ENCODE measurements at places on chromosomes 5 and 9.

GRCh38 chr9:15155826-15156225 is 151.2 kb downstream of the TTC39B start:
- no peak for DNase-seq

GRCh38 chr9:26210338-26210851 is 532.2 kb upstream of the TUSC1 start:
- DNase-seq: no peak

DNA sequence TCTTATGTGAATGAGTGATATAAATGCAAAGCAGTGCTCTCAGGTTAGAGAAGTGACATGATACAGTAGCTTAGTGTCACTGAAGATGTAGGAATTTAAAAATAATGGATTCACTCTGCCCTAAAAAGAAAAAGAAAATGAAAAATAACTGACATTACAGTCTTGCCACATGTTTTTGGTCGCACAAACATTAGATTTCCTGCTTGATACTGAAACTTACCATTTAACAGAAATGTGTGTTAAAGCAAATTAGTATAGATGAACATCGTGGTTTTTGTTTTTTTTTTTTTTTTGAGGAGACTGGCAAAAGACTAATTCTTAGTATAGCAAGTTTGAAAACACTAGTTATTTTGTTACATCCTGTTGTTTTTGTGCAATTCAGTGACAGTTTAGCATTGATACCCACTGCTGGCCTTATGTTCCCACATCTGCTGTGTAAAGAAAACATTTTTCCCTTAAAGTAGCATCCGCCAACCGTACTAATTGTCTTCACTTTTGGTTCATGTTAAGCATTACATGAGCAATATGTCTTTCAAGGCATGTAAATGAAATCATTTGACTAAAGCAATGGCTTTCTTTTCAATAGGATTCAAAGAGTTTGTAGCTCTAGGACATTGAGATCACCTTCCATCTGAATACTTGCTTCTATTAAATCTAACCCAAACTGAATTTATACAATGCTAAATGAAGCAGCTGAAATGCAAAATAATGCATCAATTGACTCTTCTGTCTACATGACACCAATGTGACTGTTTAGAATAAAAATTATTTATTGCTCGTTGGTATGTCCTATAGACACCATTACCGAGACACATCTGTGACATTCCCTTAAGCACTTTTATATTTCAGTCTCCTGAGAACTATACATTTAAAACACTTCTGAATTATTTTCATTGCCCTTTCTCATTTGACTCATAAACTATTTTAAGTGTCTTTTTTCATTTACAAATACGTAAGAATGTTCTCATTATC is 859.1 kb downstream of the MAT2B start:
- no peak for DNase-seq

DNA sequence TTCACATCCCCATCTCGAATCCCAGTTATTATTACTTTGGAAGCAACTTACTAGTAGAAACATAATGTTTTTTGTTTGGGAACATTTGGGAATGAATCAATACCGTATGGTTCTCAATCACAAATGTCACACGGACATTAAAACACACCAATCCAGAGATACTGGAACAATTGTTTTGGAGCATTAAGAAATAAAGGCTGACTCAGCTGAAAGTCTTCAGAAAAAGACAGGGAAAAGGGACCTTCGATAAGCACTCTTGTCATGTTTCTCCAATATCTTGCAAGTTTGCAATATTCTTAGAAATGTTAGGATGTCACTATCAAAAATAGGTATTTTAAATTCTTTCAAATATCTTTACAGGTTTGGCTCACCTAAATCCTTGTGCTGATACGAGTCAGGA is 362.4 kb downstream of the CETN3 start:
- no peak for DNase-seq

GRCh38 chr5:74342182-74342581 is 298.3 kb downstream of the ENC1 start:
- DNase-seq: no peak

DNA sequence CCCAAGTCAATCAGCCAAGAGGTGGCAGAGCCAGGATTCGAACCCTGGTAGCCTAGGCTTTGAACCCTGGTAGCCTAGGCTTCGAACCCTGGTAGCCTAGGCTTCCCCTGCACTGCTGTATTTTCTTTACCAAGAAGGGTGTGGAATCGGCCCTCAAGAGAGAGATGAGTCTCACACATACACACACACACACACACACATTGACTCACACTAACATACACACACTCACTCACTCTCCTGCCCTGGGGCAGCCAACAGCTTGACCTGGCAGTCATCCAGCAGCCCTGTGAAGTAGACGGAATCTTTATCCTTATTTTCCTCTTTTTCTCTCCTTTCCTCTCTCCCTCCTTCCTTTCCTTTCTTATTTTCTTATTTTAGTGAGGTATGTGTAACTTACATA is 55.4 kb upstream of the RPL26L1 start:
- DNase-seq: peak; percentile 43

DNA sequence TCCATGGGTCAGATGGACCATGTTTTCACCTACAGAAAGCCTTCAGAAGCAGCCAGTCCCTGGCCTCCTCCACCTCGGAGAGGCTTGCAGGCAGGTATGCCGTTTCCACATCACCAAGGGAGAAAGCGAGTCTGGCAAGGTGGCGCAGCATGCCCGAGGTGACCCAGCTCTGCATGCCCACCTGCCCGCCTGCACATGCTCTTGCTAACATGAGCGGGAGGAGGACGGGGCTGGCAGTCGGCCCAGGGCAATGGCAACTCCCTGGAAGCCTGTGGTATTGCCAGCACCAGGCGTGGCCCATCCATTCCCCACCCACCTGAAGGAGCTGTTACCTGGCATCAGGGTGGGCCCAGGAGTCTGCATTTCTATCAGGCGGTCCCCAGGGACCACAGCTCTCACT is 3.3 kb upstream of the NINJ1 start:
- DNase-seq: no peak

DNA sequence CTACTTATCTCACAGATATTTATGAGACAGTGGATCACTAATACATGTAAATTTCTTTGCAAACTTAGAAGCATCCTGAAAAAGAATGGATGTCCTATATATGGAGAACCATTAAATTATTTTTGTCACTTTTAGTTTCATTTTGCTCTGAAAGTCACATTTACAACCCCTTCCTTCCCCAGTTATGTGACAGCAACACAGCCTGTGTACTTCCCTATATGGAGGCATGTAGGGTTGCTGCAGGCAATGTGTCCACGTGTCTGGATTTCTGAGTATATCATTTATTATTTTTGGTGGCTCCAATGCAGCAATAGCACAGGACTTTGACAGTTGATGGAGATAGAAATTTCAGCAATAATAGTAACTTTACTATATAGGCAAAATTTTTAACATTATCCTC is 156.4 kb downstream of the ST8SIA4 start:
- no peak for DNase-seq

DNA sequence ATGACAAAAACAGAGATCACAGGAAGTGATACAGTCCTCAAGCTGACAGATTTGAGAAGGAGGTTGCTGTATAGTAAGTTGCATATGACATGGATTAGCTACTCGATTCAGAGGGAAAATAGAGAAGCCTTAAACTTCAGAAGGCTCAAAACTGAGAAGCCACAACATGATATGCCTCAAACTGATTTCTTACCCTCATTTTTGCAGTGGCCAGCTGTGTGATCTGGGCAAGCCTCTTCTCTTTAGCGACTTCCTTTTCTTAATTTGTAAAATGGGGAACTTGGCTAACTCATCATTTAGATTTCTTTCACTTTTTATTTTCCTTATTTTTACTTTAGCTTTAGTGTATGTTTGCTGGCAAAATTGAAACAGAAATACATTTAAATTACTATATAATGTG is 421.1 kb downstream of the KIF4B start:
- no peak for DNase-seq

DNA sequence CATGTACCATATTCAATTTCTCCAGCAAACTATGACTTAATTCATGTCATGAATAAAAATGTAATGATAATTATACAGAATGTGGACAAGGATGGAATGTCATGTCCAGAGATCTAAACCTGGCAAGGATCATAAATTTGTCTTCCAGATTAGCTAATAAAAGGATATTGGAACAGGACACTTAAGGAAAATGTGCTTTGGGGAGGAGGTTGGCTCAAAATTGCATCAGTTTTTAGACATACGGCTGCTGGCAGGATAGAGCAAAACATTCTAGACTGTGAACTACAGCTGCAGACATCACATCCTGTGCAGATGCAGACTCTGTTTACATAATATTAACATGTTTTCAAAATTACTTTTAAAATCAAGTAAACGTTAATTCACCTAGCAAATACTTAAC is 248.4 kb downstream of the TLR4 start:
- DNase-seq: no peak

DNA sequence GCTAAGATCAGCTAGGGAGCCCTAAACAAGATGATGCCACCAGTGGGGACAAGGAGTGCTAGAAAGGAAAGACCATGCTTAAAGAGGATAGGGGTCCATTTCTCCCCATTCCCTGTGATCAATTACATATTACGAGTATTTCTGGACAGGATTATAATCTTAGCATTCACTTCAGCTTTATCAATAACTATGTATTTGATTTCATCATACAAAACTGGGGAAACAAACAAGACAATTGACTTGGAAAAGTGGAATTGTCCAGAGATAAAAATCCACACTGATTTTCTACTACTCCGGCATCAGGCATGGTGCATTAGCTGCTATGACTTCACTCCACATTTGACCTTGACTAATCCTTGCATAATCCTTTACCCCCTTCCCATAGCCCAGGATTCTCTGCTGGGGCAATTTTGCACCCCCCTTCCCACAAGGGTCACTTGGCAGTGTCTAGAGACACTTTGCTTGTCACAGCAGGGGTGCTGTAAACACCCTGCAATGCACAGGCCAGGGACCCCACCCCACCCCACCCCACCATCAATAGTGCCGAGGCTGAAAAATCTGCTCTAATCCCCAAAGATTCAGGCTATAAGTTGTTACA is 29.9 kb upstream of the UBE2QL1 start:
- peak; percentile 39 for DNase-seq

DNA sequence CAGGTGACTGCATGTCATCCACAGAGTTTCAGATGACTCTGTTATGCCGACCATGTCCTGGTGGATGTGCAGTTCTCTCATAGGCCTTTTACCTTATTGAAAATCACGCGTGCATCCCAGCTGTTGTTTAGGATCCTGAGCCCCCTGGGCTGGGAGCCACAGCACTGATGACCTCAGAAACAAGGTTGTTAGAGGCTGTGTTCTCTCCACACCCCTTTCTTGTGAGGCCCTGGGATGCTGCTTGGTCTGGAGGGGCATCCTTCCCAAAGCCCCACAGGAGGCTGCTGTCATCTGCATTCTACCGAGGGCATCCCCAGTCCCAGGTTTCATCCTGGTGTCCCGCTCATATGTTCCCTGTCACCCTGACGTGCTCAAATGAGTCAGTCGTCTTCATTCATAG is 76.5 kb upstream of the IRX4 start:
- DNase-seq: no peak

DNA sequence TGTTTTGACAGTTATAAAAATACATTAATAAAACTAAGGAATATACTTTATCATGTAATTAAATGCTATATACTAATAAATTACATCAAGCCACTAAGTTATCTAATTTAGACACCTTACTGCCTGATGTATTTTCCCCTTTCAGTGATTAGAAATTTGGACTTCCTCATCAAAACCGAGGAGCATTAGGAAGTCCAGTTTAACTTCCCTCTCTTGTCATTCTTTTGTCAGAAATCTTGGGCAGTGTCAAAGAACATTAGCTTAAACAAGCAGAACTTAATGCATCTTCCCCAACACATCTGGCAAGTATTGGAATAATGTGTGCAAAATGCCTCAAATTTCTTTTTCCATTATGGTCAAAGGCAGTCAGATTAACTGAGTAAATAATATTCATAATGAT is 81.6 kb downstream of the PLPP1 start:
- no peak for DNase-seq

- no peak for DNase-seq
Observed at GRCh38 chr5:18023275-18023674, 389.0 kb downstream of the TAF11L14 start.

DNA sequence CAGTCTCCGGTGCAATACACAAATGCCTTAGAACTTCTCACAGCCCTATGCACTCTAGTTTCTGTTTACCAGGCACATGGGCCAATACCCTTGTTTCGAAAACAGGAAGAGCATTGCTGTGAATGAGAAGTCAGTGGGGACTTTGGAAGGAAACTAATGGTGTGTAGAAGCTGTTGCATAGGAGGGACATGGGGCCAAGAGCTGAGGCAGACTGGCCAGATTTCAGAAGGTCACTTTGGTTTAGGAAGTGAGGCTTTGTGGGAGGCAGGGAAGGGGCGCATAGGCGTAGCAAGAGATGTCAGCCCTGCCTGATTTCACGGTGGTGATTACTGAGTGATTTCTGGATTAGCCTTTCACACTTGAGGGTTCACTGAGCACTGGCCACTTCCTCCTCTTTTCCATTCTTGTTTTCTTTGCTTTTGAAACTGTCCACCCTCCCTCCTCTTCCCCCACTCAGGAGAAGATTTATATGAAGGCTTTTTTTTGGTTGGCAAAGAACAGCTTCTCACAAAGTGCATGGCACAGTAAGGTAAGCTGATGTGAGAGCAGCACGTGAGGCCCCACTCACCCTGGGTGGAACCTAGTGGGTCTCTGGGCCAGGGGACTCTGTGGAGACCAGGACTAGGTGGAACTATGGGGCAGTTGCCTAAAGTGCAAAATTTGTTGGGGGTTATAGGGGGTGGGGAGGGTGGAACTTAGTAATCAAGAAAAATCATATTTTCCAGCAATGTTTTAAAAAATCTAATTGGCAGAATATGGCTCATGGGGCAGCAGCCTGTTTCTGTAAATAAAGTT is 6.1 kb upstream of the TMEM252 start:
- DNase-seq: no peak

- DNase-seq: no peak
Observed at GRCh38 chr5:100965291-100965690, 62.2 kb upstream of the ST8SIA4 start.

DNA sequence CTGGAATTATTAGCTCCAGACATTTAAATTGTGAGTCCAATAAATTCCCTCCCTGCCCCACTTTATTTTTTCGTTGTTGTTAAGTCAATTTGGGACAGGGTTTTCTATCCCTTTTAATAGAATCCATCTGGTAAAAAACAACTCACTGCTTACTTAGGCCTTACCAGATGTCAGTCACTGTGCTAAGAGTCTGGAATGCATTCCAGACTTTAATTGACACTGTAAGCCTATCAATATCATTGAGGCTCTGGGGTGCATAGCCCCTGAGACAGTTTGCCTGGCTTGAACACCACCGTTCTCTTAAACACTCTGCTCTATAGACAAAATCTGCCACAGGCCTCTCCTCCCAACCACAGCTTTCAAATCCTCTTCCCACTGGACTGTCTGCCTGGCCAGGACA is 175.9 kb downstream of the NSG2 start:
- DNase-seq: no peak

- DNase-seq: no peak
Observed at GRCh38 chr5:115869256-115869795, 27.6 kb downstream of the AP3S1 start.

- no peak for DNase-seq
Observed at GRCh38 chr9:105993116-105993854, 298.9 kb downstream of the TMEM38B start.

DNA sequence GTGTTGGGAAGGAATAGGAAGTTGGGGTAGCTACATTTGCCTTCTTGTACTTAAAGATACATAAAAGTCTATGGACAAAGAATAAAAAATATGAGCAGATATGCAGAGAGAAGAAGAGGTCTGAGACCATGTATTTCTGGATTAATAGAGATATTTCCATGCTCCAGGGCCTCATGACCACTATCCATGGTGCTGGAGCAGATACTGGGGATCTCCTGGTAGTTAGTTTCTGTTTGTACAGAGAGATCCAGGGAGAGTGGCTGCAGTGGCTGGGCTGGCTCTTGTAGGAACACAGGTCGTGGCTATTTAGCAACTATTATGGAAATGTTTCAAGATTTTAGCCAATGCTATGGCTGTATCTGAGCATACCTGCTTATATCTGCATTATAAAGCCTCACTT is 184.2 kb upstream of the TMEM161B start:
- DNase-seq: no peak

Measured in HTR-8/SVneo (cell line).